ENCODE measurements at places on chromosomes 2 and 18.

DNA sequence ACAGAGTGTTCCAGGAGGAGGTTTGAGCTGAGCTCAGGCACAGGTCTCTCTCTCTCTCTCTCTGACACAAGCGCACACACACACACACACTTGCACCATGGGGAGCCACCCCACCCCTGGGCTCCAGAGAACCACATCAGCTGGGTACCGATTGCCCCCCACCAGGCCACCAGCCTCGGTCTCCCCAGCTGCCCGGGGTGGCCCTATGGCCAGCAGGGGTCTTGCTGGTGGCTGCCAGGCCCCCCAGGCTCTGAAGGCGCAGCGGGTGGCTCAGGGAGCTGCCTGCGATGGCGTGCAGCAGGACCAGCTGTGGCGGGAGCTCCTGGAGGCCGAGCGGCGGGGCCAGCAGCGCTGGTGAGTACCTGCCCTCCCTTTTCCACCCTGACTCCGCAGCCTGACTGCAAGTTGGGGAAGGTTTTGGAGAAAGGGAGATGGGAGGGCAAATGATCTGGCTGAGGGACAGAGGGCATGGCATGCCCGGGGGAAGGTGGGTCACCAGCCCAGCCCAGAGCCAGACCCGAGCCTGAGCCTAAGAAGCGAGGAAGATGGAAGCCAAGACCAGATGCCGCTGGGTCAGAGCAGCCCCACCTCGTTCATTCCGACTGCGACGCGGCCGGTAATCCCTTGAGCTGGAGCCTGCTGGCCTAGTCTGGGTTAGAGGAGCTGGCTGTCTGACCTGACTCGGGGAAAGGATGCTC, 21.9 kb upstream of the SLC66A3 start:
- no peak for DNase-seq

GRCh38 chr2:168119515-168120141, 127.8 kb downstream of the STK39 start:
- DNase-seq, result peak; percentile 37

DNA sequence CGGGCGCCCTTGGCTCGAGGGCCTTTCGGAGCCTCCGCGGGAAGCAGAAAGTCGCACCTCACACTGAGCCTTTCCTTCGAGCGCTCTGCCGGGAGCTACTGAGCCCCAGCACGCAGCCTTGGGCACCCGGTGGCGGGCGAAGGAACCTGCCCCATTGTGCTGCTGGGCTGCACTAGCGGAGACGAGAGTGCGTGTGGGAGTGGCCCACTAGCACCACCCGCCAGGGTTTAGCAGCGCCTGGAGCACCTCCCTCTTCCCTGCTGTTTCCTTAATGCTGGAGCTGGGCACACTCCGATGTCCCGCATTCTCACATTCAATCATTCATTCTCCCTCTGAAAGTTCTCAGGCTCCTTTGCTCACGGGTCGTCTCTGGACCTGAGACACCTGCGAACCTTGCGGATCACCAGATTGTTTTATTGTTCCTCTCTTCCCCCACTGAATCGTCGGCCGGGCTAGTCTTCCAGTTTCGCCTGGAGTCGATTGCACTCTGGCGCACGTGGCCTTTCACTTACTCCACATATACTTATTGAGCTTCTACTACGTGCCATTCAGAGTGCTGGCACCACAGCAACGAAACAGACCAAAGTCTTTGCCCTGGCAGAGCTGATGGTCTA, 8.5 kb upstream of the PAX3 start:
- DNase-seq, result no peak

- no peak for DNase-seq
These were observed 197.0 kb upstream of the ACVR2A start for GRCh38 chr2:147647816-147648215.

DNA sequence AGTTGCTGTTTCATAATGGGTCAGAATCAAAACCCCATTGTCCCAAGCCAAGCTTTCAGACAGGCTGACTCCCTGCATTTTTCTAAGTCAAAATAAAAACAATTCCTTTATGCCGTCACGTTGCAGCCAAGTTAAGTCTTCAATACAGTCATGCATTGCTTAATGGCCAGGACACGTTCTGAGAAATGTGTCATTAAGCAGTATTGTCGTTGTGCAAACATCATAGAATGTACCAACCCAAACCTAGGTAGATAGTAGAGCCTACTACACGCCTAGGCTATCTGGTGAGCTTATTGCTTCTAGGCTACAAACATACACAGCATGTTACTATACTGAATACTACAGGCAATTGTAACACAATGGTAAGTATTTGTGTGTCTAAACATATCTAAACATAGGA, 160.4 kb upstream of the FOSL2 start:
- no peak for DNase-seq

GRCh38 chr2:215724146-215724545, 288.3 kb upstream of the FN1 start:
- no peak for DNase-seq

DNA sequence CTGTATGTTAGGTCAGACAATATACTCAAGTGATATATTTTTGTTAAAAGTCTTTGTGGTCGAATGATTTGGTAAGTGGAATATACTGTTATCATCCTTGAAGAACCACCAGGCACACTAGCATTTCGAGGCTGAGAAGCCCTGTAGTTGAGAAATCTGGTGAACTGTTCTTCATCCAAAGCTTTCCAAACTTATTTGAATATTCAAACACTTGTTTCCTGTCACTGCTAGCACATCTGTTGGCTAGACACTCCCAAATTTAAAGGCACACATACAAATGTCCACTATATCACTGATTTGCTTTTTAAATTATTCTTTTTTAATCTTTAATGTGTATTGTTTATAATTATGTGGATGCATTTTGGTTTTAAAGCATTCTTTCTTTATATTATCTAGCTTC, 241.9 kb upstream of the CNTNAP5 start:
- DNase-seq, result no peak

DNA sequence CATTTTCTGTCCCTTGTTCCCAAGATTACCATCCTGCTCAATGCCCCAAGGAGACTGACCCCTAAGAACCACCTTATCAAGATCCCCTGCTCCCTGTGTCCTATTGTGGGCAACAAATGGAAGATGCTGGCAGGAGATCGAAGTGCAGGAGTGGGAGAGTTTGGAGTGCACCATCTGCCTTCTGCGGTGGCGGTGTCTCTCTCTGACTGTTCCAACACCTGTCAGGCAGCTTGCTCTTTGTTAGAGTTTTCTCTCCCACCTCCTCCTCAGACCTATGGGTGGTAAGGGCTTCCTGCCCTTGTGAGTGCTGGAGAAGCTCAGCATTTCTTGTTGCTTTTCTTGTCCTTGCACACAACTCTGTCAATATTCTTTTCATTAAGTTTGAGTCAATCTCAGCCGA, 64.1 kb upstream of the SPHKAP start:
- no peak for DNase-seq

DNA sequence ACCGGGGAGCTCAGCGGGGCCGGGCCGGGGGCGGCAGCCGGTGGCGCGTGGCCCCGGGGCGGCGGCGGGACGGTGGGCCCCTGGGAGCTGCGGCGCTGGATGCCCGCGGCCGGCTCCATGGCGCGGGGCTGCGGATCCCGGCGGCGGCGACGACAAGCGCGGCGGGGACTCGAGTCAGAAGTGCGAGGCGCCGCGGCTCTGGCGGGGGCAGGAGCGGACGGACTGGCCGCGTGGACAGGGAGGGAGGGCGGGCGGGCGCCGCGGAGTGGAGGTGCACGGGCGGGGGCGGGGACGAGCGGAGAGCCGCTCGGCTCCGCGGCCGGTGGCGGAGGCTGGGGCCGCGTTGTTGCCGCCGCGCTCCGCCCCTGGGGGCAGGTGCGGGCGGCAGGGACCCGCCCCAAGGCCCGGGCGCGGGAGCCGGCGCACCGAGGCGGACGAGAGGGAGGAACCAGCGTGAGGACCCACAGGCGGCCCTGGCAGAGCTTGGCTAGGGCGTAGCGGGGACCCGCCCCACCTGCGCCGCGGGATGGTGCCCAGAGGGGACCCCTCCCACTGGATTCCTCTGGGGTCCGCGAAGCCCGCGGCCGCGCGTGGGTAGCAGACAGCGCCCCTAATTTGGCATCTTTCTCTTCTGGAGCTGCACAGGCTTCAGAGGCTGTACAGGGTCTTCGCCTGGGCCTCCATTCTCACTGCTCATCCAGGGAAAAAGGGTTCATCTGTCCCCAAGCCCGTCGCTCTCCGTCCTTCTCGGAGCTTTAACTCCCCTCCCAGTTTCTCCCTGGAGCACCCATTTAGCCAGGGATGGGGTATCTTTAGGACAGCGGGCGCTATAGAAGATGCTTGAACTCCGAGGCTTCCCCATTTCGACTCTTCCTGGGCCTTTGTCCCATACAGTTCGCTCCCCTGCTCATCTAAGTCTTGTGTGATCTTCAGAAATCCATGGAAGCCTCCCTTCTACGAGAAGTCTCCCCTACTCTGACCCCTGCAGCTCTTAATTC, at the start of gene TMEM163:
TSS of gene TMEM163 (minus strand) at position 184 of the 998 bp plus-strand sequence.
- peak; percentile 63 for DNase-seq

- DNase-seq, result no peak
These were observed 1273.6 kb upstream of the SLC39A10 start for GRCh38 chr2:194383401-194383800.

- peak; percentile 47 for DNase-seq
These were observed 57.1 kb downstream of the RMDN2 start for GRCh38 chr2:37982147-37982582.

GRCh38 chr2:165456027-165456426, 13.5 kb upstream of the CSRNP3 start:
- DNase-seq, result no peak

GRCh38 chr18:13019301-13019700, 28.1 kb downstream of the CEP192 start:
- DNase-seq, result no peak

DNA sequence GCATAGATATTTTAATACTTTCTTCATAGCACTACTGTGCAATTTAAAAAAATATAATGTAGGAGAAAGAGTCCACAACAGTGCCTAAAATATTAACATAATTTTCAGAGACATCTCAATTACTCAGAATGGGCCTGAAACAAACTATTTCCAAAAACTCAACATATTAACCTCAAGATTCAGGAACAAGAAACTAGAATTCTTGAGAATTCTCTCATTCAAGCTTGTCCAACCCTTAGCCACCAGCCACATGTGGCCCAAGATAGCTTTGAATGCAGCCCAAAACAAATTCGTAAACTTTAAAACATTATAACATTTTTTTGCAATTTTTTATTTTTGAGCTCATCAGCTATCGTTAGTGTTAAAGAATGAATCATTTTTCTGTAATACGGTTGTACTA, 35.2 kb downstream of the LNPK start:
- no peak for DNase-seq

- no peak for DNase-seq
These were observed 18.8 kb downstream of the CCDC85A start for GRCh38 chr2:56202381-56203121.

DNA sequence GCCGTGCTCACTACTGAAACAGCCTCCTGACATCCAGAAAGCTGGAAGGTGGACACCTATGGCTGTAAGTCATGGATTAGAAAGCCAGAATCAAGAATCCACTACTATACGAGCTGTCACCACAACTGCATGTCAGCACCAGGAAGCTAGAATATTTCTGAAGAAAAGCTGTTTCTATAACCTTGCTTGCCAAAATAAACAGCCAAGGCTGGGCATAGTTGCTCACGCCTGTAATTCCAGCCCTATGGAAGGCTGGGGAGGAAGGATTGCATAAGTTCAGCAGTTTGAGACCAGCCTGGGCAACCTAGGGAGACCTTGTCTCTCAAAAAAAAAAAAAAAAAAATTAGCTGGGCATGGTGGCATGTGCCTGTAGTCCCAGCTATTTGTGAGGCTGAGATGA, 96.3 kb upstream of the GAREM1 start:
- no peak for DNase-seq

DNA sequence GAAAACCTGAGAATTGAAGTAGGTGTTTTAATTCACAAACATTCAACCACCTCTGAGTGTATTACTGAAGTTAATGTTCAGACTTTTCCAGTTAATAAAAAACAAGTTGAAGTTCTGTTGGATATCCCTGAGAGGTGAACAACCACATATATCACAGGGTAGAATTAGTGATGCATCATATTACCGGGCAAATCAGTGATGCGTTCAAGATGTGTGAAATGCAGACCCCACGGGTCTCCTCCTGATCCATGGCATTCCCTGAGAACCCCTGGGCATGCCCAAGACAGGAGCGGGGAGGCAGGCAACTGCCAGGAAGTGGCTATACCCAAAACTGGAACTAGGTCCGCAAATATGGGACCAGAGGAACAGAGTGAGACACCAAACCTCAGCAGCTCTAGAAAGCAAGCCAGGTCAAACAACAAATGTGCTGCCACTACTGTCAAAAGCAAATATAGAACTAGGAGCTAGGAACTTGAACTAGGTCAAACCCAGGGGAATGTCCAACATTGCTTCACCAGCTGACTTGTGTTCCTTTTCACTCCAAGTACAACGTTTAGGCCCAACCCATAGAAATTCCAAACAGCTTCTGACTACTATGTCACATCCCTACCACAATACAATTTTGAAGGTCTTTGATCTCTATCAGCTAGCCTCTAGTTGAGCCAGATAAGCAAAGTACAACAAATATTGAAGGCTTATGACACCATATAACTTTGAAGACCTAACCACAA, 20.2 kb downstream of the PSTPIP2 start:
- no peak for DNase-seq

GRCh38 chr18:63909870-63910269, 2.1 kb downstream of the SERPINB10 start:
- DNase-seq, result no peak

- no peak for DNase-seq
These were observed 133.9 kb upstream of the CTAGE1 start for GRCh38 chr18:22551536-22552151.

DNA sequence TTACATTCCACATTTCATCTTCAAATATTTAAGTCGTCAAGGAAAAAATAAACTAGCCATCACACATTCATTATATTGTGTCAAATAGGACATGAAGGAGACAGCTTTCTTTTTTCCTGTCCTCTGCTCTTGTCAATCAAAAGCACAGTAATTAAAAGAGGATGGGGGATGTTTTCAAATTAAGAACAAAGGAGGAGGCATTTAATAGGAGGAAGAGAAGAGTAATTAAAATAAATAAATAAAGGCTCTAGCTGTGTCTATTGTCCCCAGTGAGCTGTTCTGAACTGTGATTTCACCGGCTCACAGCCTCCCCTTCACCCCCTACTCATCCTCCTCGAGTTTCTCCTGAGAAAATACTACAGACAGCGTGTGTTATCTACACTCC, 1377.1 kb upstream of the PIK3C3 start:
- DNase-seq, result no peak

- DNase-seq, result no peak
These were observed 100.3 kb downstream of the TTC32 start for GRCh38 chr2:19801367-19802080.

DNA sequence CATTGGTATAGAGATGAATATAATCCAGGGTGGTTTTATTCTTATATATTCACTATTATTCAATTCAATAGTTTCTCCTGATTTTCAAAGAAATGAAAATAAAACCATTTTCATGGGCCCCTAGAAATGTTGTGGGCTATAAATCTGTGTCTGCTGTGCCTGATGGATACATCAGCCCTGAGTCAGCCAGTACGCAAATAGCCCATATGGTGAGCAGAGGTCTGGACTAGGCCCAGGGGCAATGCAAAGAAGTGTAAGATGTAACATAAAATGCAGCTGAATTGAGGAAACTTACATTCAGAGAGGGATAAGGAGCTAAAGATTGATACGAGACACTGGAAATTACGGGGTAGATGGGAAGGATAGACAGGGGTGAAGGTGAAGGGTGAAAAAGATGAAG, 122.5 kb downstream of the MAIP1 start:
- DNase-seq, result no peak
